ENCODE measurements at places on chromosomes 7 and 10.

DNA sequence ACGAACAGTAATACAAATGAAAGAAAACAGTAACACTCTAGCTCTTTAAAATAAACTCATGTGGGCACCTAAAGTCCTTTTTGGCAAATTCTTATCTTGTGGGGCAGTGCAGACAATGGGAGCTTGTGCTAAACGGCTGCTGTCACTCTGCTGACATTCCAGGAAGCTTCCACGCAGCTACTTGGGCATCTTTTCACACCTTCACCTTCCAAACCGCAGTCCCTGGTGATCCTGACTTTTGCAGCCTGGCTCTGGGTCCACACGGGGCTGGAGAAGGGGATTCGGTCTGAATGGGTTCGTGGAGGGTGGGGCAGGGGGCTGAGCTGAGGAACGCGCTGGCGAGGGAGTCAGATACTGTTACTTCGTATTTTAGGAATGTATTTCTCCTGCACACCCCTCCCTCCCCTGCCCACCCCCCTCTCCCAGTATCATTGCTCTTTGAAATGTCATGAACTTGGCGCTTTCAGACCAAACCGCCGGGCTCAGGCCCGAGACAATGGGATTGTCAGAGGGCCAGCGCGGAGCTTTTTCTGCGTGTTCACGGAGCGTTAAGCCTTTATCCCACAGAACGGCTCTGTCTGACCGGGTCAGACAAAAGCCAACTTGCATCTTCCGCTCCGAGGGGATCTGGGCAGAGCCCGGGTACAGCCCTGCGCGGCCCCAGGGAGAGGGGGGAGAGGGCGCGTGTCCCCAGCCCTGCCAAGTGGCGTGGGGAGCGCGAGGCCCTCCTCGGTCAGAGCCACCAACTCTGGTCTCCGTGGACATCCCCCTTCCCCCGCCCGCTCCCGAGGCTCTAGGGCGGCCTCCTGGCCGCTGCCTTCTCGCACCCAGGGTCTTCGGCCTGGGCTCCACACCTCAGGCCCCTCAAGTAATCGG is 76.7 kb upstream of the EN2 start:
- DNase-seq, result no peak

GRCh38 chr10:43027331-43027955 is 49.4 kb upstream of the RET start:
- DNase-seq, result no peak

- DNase-seq, result no peak
Observed at GRCh38 chr7:34780546-34780945, 122.5 kb downstream of the NPSR1 start.

GRCh38 chr7:92496876-92497275 is 19.1 kb upstream of the ERVW-1 start:
- DNase-seq, result no peak

DNA sequence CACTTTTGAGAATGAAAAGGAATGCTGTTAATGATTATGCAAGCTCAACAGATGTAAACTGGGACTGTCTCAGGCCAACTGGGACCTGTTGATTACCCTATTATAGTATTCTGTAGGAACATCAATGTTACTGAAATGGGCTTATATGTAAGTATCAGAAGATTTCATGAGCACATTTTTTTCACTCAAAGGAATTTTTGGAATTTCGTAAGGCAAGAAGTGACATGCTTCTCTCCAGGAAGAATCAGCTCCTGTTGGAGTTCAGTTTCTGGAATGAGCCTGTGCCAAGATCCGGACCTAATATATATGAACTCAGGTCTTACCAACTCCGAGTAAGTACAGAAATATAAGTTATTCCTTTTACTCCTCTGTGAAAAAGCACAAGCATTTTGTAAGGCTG is 19.2 kb downstream of the NIPSNAP2 start:
- DNase-seq, result no peak

- DNase-seq, result no peak
Observed at GRCh38 chr7:29398011-29398410, 165.6 kb upstream of the PRR15 start.

- DNase-seq, result peak; percentile 17
Observed at GRCh38 chr7:104552102-104552501, 223.7 kb downstream of the LHFPL3 start.

DNA sequence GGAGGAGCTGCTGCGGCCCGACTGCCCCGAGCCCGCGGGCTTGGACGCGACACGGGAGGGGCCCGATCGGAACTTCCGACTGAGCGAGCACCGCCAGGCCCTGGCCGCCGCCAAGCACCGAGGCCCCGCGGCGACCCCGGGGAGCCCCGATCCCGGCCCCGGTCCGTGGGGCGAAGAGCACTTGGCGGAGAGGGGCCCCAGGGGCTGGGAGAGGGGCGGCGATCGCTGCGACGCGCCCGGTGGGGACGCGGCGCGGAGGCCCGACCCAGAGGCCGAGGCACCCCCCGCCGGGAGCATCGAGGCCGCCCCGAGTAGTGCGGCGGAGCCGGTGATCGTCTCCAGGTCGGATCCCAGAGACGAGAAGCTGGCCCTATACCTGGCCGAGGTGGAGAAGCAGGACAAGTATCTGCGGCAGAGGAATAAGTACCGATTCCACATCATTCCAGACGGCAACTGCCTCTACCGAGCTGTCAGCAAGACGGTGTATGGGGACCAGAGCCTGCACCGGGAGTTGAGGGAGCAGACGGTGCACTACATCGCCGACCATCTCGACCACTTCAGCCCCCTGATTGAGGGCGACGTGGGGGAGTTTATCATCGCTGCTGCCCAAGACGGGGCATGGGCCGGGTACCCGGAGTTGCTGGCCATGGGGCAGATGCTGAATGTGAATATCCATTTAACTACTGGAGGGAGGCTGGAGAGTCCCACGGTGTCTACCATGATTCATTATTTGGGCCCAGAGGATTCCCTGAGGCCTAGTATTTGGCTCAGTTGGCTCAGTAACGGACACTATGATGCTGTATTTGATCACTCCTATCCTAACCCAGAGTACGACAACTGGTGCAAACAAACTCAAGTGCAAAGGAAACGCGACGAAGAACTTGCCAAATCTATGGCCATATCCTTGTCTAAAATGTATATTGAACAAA is 1.4 kb downstream of the OTUD1 start:
- DNase-seq, result peak; percentile 29

GRCh38 chr7:133873631-133874030 is 253.5 kb upstream of the LRGUK start:
- no peak for DNase-seq

GRCh38 chr10:29736366-29737073 is 101.7 kb upstream of the SVIL start:
- peak; percentile 63 for DNase-seq

DNA sequence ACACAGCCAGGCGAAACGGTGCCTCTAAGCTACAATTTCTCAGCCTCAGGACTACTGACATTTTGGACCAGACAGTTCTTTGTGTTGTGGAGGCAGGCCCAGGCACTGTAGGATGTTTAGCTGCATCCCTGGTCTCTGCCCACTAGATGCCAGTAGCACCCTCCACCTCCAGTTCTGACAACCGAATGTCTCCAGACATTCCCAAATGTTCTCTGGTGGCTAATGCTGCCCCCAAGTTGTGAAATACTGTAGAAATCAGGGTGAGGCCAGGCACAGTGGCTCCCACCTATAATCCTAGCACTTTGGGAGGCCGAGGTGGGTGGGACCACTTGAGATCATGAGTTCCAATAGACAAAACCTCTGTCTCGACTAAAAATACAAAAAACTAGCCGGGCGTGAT is 18.2 kb downstream of the HNRNPF start:
- no peak for DNase-seq

- DNase-seq, result peak; percentile 95
Observed at GRCh38 chr10:21533467-21534279, at the start of gene MLLT10. Gene MLLT10 (plus strand): TSS chr10:21534232. CDS start chr10:21534645, 413 bp downstream.

GRCh38 chr10:70685455-70685911 is 13.2 kb downstream of the ADAMTS14 start:
- DNase-seq, result no peak

DNA sequence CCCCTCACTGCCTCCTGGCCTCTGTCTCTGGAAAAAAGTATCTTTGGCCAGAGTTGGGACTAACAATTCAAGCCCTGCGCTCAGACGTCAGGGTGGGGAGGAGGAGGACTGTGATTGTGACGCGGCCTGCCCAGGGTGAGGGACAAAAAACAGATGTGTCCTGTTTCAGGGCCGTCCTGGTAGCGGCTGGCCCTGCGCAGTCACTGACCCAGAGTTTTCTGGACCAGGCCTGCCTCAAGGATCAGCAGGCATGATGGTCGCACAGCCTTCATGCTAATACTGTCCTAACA is 110.1 kb downstream of the CYTH3 start:
- peak; percentile 74 for DNase-seq

- no peak for DNase-seq
Observed at GRCh38 chr10:129809431-129809830, 154.6 kb downstream of the EBF3 start.

- no peak for DNase-seq
Observed at GRCh38 chr10:7255517-7255916, 155.3 kb downstream of the SFMBT2 start.

DNA sequence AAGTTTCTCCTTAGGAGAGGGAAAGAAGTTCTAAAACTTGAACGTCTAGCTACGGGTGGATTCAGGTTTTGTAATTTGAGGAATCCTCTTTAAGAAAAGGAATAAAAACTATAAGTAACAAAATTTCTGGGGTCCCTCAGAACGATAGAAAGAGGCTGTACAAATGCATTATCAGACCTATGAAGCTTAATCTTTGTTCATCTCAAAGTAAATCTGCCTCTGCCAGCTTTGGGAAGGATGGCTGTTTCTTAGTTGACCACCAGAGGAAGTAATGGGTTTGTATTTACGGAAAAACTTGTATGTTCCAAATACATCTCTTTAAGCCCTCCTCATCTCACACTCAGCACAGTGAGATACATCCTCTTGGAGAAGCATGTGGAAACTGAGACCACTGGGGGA is 864 bp downstream of the PSTK start:
- no peak for DNase-seq

GRCh38 chr7:6589151-6589828 is 531 bp upstream of the INTS15 start:
- no peak for DNase-seq

GRCh38 chr10:46301056-46301645 is 14.4 kb downstream of the ANTXRL start:
- DNase-seq, result no peak

DNA sequence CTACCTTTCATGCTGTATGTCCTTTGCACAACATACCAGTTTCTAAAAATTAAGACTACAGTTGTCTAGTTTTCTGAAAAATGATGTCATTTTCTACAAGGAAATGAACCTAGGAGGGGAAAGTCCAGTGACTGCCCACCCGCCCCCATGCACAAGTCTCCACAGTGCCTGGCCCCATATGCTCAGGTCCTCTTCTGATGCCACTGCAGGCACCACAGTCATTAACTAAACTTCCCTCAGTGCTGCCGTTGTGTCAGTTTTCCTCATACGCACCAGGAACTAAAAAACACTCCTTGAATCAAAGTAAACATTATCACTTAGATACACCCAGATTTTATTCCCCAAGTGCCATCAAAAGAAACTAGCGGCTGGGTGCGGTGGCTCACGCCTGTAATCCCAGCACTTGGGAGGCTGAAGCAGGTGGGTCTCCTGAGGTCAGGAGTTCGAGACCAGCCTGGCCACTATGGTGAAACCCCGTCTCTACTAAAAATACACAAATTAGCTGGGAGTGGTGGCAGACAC is 6.9 kb upstream of the TNS3 start:
- DNase-seq, result no peak

DNA sequence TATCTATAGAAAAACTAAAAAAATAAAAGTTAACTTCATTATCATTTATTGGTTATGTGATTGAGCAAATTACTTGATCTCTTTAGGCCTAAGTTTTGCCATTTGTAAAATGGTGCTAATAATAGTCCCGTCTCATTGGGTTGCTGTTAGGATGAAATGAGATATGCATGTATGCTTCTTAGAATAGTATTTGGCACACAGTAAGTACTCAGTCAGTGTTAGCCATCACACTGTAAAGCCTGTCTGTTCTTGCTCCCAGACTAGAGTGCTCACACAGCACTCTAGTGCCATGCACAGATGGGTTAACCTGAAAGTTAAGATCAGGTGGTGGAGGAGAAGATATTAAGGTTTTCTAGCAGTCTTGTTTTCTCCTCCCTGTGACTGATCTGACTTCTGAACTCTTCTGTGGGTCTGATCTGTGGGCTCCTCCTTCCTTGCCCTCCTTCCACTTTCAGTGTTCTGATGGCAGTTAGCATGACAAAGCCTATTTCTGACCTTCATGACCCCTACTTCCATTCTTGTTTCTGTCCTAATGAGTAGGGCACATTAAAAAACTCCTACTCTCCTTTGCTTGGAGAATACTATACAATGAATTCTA is 167.5 kb downstream of the RNLS start:
- no peak for DNase-seq

GRCh38 chr7:124764847-124765400 is 668 bp downstream of the GPR37 start:
- no peak for DNase-seq

DNA sequence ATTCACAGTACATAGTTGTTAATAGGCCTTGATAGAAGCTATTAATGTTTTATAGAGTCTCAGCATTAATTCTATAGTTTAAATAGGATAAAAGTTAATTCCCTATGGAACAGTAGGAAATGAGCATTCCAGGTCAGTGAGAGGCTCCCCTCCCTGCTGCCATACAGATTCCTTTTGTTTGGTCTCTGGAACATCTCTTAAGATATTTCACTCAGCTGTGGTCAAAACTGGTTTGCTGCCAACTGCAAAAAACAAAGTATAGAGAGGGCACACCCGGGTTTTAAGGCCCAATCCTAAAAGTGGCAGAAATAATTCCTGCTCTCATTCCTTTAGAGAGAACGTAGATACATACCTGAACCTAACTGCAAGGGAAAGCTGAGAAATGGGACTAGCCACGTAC is 51.3 kb downstream of the MDFIC start:
- no peak for DNase-seq

DNA sequence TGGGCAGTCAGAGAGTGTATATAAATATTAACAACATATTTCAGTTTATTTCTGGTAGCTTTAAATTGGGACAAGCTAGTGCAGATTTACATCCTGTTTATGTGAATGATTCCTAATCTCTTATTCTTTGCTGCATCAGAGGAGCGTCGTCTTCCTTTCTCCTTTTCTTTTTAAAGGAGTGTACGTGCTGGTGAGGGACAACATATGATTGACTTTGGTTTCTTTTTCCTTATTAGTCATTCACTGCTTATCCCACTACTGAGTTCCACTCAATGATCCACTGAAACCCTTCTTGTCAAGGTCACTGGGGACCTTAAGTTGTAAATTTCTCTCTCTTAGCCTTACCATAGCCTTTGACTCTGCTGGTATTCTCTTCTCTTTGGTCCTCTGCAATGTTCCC is 116.3 kb downstream of the EXOC4 start:
- DNase-seq, result no peak

GRCh38 chr10:125629758-125630376 is 53.1 kb downstream of the TEX36 start:
- no peak for DNase-seq

GRCh38 chr7:22052674-22053365 is 107.1 kb upstream of the CDCA7L start:
- DNase-seq, result no peak

GRCh38 chr7:145398758-145399157 is 562.9 kb upstream of the TPK1 start:
- peak; percentile 24 for DNase-seq

DNA sequence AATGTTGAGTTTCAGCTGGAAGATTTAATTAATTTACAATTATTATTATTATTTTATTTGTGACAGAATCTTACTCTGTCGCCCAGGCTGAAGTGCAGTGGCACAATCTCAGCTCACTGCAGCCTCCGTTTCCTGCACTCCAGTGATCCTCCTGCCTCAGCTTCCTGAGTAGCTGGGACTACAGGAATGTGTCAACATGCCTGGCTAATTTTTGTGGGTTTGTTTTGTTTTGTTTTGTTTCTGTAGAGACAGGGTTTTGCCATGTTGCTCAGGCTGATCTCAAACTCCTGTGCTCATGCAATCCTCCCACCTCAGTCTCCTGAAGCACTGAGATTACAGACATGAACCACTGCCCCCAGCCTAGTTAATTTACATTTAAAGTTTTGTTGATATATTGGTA is 93.8 kb upstream of the MEOX2 start:
- no peak for DNase-seq

Data from left ventricle myocardium inferior (tissue), 1 donor.